IMR-90 (cell line): ENCODE measurements at places on chromosomes 3 and 15. TPM values are rescaled to one million over a fixed set of nuclear protein-coding genes. Genes with fewer than 3 reads are reported as not detected.

DNA sequence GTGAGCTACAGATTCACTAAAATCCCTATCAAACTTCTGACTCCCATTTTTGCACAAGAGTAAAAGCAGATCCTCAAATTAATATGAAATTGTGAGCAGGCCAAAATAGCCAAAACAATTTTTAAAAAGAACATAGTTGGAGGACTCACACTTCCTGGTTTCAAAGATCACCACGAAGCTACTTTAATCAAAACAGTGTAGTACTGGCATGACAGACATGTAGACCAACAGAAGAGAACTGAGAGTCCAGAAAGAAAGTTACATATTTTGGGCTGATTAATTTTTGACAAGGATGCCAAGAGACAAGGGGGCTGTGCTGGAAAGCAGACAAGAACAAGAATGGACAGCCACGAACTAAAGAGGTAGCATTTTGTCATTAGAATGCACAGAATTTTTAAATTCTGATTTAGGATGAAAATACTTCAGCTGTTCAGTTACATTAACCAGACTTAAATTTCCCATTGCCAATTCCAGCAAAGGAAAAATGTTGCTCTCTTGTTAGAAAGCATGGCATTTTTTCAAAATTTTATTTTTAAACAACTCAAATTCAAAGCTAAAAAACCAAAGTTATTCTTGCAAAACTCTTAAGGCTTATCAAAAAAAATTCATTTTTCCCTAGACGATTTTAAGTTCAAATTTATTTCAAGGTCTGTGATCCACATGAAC is 14.0 kb downstream of the RYK start:
- peaks cover 14% of the 10 kb centered on the region for H3K4me1 ChIP-seq
- H3K27me3 ChIP-seq: no peaks in the 10 kb centered on the region
- H3K27ac ChIP-seq: no peak overlapping the region
- DNase-seq: no peak
- no peaks in the 10 kb centered on the region for H3K36me3 ChIP-seq

- DNase-seq: no peak
- no peaks in the 10 kb centered on the region for H3K27me3 ChIP-seq
- H3K27ac ChIP-seq: no peak overlapping the region
- no peak overlapping the region for H3K4me3 ChIP-seq
- no peaks in the 10 kb centered on the region for H3K36me3 ChIP-seq
Observed at GRCh38 chr15:57502116-57502515, 89.6 kb upstream of the MYZAP start.

Gene ZBBX
- total RNA-seq: not detected in 2 replicates

GRCh38 chr3:185537369-185537970 is 14.9 kb downstream of the LIPH start:
- H3K4me1 ChIP-seq: no peaks in the 10 kb centered on the region
- H3K36me3 ChIP-seq: no peaks in the 10 kb centered on the region
- peaks cover 7% of the 10 kb centered on the region; the same call in 1 of the 2 replicates for H3K27me3 ChIP-seq
- H3K4me3 ChIP-seq: no peak overlapping the region
- peak; percentile 80 for DNase-seq

Gene PLA2G4D
- not detected in 2 replicates for total RNA-seq

Gene CDHR4
- not detected in 2 replicates for total RNA-seq

Gene CADPS
- not detected in 2 replicates for total RNA-seq

DNA sequence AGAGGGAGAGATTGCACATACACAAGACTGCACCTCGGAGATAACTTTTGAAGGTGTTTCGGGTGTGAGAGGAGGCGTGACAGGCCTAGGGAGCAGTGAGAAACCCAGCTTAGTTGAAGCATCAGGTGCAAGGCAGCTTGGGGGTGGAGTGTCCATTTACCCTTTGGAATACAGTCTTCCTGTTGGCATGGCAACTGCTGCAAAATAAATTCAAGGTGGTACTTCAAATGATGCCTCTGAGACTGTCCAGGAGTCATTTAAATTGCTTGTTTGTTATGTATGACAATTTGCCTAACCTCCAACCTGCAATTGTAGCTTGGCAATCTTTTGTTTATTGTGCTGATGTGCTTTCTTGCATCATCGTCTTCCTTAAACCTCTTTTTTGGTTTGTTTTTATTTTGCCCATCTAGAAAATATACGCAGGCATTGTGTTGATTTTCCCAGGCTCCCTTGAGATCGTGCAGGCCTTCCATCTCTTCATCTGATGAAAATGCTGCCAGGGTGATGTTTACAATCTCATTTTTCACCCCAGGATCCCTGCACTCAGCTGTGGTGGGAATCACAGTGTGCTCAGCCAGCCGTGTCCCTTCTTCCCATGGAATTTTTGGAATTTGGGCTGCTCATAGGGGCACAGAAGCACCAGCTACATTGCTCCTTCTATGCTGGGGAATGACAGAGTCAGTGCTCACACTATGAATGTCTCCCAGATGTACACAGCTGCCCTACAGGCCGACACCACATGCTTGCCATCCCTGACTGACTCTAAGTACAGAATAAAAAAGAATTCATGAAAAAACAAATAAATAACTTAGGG is 583.1 kb upstream of the CFAP20DC start:
- peak overlapping the region; percentile 53; the same call in 1 of the 2 replicates for H3K27ac ChIP-seq
- H3K36me3 ChIP-seq: no peaks in the 10 kb centered on the region
- peaks cover 7% of the 10 kb centered on the region for H3K4me1 ChIP-seq
- H3K27me3 ChIP-seq: no peaks in the 10 kb centered on the region
- H3K4me3 ChIP-seq: no peak overlapping the region

Gene PSTPIP1
- 0.36 and 0.56 TPM in 2 replicates for total RNA-seq

Gene PROK2
- not detected in 2 replicates for total RNA-seq

Gene SLC51A
- not detected in 2 replicates for total RNA-seq

Gene ERICH6
- total RNA-seq: under 0.01 TPM in 1 of 2 replicates, not detected in the other

- no peaks in the 10 kb centered on the region for H3K36me3 ChIP-seq
- no peak overlapping the region for H3K4me3 ChIP-seq
- DNase-seq: no peak
- no peaks in the 10 kb centered on the region for H3K27me3 ChIP-seq
- H3K4me1 ChIP-seq: no peaks in the 10 kb centered on the region
Observed at GRCh38 chr3:126051234-126051633, 32.7 kb downstream of the SLC41A3 start.

DNA sequence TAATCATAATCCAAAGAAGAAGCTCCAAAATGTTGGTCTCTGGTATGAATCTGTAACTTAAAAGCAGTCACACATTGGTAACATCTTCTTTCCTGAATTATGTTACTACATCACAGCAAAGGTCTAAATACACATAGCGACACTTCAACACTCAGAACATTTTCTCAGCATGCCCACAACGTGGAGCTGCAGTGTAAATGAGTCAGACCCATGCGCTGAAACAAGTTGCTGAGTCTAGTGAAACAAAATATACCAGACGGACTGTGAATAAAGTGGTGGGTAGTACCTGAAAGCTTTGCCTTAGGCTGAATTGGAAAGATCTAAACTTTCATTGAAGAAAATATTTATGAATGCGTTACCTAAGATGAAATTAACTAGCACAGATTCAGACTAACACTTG is 33.2 kb upstream of the GOLGA8B start:
- no peak overlapping the region for H3K27ac ChIP-seq
- DNase-seq: peak; percentile 49
- H3K36me3 ChIP-seq: no peaks in the 10 kb centered on the region

DNA sequence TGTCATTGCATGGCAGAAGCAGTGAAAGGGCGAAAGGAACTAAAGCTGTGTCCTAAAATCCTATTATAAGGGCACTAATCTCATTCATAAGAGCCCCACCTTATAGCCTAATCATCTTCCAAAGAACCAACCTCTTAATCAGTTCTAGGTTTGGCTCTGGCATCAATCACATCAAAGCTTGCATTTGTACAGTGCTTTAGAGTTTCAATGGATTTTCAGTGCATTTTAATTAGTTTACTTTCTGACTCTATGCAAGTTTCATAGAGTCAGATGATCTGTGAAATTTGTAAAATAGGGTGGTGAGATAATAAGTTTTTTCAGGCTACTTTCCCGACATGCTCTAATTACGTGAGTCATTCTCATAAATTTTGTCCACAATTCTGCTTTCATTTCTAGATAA is 341.1 kb downstream of the DIPK2A start:
- H3K27me3 ChIP-seq: no peaks in the 10 kb centered on the region
- no peaks in the 10 kb centered on the region for H3K4me1 ChIP-seq
- H3K36me3 ChIP-seq: no peaks in the 10 kb centered on the region
- DNase-seq: no peak

Gene PRSS50
- not detected in 2 replicates for total RNA-seq

Gene ALPK3
- under 0.01 TPM in 2 replicates for total RNA-seq

DNA sequence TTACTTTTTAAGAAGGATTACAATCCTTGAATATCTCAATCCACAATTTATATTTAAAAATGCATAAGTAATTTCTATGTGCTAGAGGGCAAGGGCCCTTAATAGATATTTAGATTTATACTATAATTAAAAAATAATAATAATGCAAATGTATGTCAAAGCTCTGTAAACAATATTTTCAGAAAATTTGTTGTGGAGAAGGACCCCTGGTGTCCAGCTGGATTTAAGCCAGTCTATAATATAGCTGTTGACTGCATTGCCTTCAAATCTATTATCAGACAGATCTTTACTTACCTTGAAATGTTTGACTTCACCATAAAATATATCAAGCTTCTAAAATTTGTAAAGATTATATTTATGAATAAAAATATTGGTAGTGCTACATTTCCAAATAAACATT is 65.6 kb downstream of the ZBTB20 start:
- H3K27ac ChIP-seq: no peak overlapping the region
- no peaks in the 10 kb centered on the region for H3K4me1 ChIP-seq
- H3K36me3 ChIP-seq: no peaks in the 10 kb centered on the region; the same call in 1 of the 2 replicates
- H3K27me3 ChIP-seq: no peaks in the 10 kb centered on the region
- no peak for DNase-seq

Gene NANOGP8
- total RNA-seq: not detected in 2 replicates

Gene TERC
- 17.8 and 57.0 TPM in 2 replicates for total RNA-seq

- no peak overlapping the region for H3K4me3 ChIP-seq
- H3K4me1 ChIP-seq: no peaks in the 10 kb centered on the region
- no peaks in the 10 kb centered on the region for H3K27me3 ChIP-seq
- no peaks in the 10 kb centered on the region for H3K36me3 ChIP-seq
- no peak for DNase-seq
- H3K27ac ChIP-seq: no peak overlapping the region
Observed at GRCh38 chr15:88083811-88084760, 172.5 kb downstream of the NTRK3 start.

DNA sequence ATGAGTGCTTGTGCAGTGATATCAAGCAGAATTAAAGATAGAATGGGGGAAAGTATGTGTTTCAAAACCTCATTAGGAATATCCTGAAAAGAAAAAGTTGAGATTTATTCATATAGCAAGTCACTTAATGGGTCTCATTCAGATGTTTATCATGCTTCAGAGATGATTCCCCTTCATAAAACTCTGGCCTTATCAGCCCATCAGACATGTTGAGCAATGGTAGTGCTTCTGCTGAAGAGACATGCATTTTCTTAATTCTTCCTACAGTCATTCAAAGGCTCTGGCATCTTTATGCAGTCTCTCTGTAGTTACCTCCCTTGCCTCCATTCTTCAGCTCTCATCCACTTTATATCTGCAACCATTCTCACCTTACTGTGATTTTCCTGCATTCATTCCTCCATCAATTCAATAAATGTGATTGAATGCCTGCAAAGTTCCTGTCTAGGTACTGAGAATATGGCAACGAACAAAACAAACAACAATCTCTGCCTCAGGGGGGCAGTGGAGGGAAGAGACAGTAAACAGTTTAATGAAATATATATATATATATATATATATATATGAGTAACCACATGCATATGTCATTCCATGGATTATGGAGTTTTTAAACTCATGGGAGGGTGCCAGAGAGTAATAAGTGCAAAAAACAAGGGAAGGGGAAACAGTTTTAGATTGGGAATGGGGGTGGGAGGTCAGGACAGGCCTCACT is 138.5 kb downstream of the NECTIN3 start:
- peaks cover 5% of the 10 kb centered on the region for H3K4me1 ChIP-seq
- H3K36me3 ChIP-seq: no peaks in the 10 kb centered on the region
- peak; percentile 76 for DNase-seq
- H3K27me3 ChIP-seq: no peaks in the 10 kb centered on the region
- H3K4me3 ChIP-seq: no peak overlapping the region
- H3K27ac ChIP-seq: no peak overlapping the region

DNA sequence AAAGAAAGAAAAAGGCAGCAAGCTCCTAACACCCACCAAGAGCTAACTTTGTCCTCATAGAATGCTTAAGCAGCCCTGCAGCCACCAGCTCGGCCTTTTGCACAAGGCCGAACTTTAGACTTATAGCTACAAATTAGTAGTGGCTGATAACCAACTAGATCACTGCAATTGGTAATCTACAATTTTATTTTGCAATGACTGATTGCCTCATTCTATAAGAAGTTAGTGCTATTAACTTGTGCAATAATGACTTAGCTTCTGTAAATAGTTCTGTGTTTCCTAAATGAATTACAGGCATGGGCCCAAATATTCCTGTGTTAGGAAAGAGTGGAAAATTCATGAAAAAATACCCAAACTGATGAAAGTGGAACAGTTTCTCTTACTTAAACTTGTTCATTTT is 284.8 kb upstream of the CFAP20DC start:
- H3K4me3 ChIP-seq: no peak overlapping the region
- H3K27ac ChIP-seq: no peak overlapping the region
- H3K27me3 ChIP-seq: peaks cover 2% of the 10 kb centered on the region
- peaks cover 2% of the 10 kb centered on the region; the same call in 1 of the 2 replicates for H3K4me1 ChIP-seq
- peak; percentile 35 for DNase-seq

Gene LRRIQ4
- not detected in 2 replicates for total RNA-seq

Gene TF
- not detected in 2 replicates for total RNA-seq

GRCh38 chr15:41806291-41807181 is 21.4 kb upstream of the JMJD7 start:
- H3K4me3 ChIP-seq: no peak overlapping the region
- H3K27ac ChIP-seq: no peak overlapping the region
- no peak for DNase-seq
- H3K36me3 ChIP-seq: 0 out of 2 replicates have a peak, but pooled peaks cover 3% of the 10 kb centered on the region
- peaks cover 3% of the 10 kb centered on the region for H3K4me1 ChIP-seq
- no peaks in the 10 kb centered on the region for H3K27me3 ChIP-seq

DNA sequence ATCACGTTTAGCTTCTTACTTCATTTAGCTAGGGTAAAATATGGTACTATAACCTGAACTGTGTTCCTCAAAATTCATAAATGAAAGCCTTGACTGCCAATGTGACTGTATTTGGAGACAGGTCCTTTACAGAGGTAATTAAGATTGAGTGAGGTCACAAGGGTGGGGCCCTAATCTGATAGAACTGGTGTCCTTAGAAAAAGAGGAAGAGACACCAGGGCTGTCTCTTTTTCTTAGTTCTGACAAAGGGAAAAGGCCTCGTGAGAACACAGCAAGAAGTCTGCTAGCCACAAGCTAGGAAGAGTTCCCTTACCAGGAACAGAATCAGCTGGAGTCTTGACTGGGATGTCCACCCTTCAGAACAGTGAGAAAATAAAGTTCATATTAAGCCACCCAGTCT is 162.7 kb downstream of the GMNC start:
- no peak overlapping the region for H3K27ac ChIP-seq
- no peaks in the 10 kb centered on the region for H3K27me3 ChIP-seq
- H3K36me3 ChIP-seq: no peaks in the 10 kb centered on the region
- no peak for DNase-seq
- no peak overlapping the region for H3K4me3 ChIP-seq

GRCh38 chr15:65409036-65409631 is 13.6 kb downstream of the IGDCC4 start:
- no peak overlapping the region for H3K27ac ChIP-seq
- peak; percentile 99 for DNase-seq
- peaks cover 5% of the 10 kb centered on the region; the same call in 1 of the 2 replicates for H3K27me3 ChIP-seq
- no peak overlapping the region for H3K4me3 ChIP-seq
- H3K36me3 ChIP-seq: no peaks in the 10 kb centered on the region
